ENCODE measurements at places on chromosomes 7 and 10.

GRCh38 chr7:152986376-152986775, 226.8 kb downstream of the ACTR3B start:
- DNase-seq: no peak

- no peak for DNase-seq
These were observed 20.6 kb upstream of the HSPB1 start for GRCh38 chr7:76281706-76282343.

- DNase-seq: no peak
These were observed 8.4 kb downstream of the BNIP3 start for GRCh38 chr10:131973160-131973951.

GRCh38 chr7:151024435-151025056, at the start of gene ATG9B:
Gene ATG9B (minus strand): TSS chr7:151024494. CDS start chr7:151024423, 71 bp downstream.
- DNase-seq: no peak

GRCh38 chr7:115789901-115790300, 240.7 kb downstream of the TFEC start:
- no peak for DNase-seq

Data from progenitor cell of endocrine pancreas (in vitro differentiated cells).